ENCODE measurements at places on chromosomes 16 and 17.

DNA sequence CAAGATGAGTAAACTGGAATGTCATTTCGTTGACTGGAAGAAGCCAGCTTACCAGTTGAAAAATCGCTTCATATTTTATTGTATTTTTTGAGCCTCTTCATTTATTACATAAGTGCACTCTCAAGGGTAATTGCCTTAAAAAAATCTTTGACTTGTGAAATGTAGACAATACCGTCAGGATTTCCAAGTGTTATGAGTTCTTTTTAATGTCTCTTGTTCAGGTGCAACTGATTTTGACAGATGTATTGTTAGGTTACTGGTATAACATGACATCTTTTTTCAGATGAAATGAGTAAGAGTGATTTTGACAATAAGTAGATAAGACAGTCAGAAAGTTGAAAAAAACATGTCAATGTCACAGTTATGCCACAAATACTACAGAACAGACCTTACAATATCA lies 169.1 kb downstream of the CNTNAP4 start:
- no peak for DNase-seq

DNA sequence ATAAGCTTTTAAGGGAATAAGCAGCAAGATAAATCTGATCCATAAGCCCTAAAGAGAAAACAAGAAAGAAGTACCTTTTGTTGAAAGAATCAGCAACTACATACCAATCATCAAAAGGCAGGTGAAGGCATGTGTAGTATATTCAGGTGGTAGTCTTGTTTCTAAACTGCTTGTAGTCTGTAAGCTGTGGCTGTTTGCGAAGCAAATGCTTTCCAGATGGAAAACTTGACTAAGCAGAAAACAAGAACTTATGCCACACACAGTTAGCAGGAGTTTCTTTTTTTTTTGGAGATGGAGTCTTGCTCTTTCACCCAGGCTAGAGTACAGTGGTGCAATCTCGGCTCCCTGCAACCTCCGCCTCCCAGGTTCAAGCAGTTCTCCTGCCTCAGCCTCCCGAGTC lies 5.7 kb downstream of the CBX1 start:
- DNase-seq: no peak

- DNase-seq: no peak
Observed at GRCh38 chr16:28910086-28911031, 14.7 kb downstream of the RABEP2 start.

- no peak for DNase-seq
Observed at GRCh38 chr17:49967621-49968404, 1.2 kb upstream of the DLX4 start.

All from stromal cell of bone marrow (primary cell).